ENCODE measurements at places on chromosomes 13 and 19. TPM values are rescaled to one million over a fixed set of nuclear protein-coding genes. Genes with fewer than 3 reads are reported as not detected.

Gene PDX1
- total RNA-seq = 18.4 TPM

DNA sequence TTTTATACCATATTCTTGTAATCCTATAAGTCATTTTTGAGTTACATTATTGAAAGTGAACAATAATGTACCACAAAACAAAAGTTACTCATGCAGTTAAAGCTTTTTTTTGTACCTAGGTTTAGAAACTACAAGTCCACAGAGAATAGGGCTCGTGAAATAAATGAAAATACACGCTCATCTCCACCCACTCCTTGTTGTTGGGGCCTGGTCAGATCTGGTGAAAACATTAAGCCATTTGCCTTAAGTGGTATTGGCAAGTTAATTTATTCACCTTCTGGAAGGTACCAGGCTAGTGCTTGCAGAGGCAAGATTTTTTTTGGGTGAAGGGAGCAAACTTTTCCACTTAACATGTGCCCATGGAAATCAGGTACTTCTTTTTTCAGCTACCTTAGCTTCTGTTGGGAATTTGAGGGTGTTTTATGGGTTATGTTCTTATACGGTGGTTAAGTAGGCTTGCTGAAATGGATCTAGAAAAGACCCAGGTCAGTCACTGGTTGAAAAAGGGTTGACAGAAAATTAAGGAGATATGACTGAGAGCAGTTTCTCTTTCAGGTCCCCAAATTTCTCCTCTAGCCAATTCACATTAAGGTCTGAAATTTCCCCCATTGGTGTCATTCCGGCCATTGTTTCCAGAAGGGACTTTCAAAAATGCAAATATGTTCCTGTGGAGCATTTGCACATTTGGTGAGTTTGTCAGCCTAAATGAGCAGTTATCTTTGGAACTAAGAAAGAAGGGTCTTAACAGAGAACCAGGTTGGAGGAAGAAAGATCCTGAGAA lies 143.3 kb downstream of the KCNRG start:
- DNase-seq = no peak

Gene FCAR
- not detected for total RNA-seq

Gene SULT2B1
- total RNA-seq = 13.1 TPM

Measured in mucosa of gallbladder (tissue), 1 donor.